Jurkat, Clone E6-1 (cell line): ENCODE measurements at places on chromosomes 5 and 9.

GRCh38 chr9:112487008-112487798, 576 bp downstream of the KIAA1958 start:
- peak; percentile 62 for DNase-seq

GRCh38 chr5:116137544-116138378, 52.9 kb downstream of the COMMD10 start:
- peak; percentile 63 for DNase-seq

DNA sequence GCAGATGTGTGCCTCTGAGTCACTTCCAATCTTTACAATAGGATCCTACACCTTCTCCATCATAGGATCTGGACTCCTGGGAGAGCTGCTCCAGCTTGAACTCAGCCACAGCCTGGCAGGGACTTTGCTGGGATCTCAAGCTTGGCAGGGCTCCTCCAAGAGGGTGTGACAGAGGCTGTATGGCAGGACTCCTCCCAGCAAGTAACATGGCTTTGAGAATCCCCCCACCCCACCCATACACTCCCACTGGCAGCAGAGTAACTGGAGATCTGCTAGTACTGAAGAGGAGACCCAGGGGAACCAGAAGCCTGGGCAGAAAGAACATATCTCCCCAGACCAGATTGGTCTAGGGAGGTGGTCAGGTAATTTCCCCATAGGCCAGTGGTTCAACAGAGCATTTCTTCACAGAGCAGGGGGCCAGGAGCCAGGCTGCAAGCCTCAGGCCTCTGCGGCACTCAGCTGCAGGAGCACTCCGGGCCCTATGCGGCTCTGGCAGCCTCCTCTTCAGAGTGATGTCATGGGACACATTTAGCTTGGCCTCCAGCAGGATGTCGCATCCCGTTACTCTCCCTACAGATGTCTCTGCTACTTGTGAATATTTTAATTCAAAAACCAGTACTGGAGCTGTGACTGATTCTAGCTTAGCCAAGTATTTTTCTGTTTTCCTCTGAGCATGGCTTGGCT, 1.7 kb upstream of the ACSL6 start:
- DNase-seq, result no peak

DNA sequence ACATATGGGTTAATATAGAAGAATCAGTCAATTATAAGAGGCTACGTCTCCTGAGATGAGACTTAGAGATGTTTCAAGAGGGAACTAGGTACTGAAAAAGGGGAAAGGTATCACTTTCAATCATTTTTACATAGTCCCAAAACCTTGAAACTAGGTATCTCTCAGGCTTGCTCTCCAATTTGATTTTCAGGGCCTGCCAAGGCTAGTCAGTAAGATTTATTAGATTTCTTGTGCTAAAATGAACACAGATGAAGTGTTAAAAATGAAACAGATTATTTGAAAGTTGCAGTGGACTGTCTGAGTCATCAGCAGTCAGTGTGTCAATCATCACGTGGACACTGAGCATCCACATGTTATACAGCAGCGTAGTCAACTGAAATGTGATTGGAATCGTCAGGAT, 591.1 kb downstream of the DTWD2 start:
- no peak for DNase-seq

DNA sequence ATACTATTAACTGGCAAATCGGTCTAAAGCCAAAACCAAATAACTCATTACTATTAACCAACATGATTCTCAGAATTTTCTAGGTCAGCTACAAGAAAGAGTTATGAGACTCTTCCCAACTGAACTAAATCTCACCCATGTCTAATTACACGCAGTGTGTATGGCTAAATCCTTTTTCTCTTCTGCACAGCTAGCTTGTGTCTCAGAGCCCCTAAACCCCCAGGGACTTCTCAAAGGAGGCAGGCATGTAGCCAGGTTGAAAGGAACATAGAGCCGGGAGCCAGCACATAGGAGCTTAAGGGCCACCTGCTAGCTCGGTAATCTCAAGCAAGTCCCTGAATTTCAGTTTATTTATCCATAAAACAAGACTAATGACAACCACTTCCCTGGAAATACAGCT, 2.2 kb upstream of the GZMK start:
- DNase-seq, result no peak

DNA sequence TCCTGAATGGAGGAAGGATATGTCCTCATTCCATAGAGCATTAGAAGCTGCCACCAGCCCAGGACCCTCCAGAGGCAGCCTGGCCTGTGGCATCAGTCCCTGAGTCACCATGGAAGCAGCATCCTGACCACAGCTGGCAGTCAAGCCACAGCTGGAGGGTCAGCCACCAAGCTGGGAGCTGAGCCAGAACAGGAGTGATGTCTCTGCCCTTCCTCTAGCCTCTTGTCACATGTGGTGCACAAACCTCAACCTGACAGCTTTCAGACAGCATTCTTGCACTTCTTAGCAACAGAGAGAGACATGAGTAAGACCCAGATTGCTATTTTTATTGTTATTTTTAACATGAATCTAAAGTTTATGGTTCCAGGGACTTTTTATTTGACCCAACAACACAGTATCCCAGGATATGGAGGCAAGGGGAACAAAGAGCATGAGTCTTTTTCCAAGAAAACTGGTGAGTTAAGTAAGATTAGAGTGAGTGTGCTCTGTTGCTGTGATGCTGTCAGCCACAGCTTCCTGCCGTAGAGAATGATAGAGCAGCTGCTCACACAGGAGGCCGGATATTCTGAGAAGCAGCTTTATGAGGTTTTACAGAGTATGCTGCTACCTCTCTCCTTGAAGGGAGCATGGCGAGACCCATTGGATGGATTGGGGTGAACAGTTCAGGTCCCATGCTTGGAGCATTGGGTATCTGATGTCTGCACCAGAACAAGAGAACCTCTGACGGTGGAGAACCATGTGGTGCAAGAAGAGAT, 13.0 kb upstream of the CYFIP2 start:
- DNase-seq, result peak; percentile 86

GRCh38 chr9:87498046-87498810, 561 bp downstream of the DAPK1 start:
- DNase-seq, result no peak

DNA sequence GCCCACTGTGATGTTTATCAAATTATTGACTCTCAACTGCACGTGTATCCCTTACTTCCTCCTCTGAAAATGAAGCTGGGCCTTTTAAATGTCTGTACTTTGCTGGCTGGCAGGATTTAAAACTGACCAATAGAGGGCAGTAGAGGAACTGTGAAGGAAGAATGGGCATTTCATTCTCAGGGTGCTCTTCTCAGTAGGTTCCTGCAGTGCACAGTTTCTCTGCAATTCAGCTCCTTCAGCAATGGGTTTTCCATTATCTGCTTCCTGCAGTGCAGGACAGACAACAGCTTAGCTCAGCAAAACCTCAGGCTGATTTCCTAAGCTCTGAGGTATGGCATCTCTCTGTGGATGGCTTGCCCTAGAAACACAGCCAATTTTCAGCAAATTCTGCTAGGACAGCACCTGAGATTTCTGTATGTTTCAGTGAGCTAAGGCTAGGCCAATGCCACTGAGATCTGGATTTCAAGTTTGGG, 298.4 kb upstream of the PRDM9 start:
- peak; percentile 60 for DNase-seq

GRCh38 chr9:77455312-77455927, 192.7 kb downstream of the GNA14 start:
- peak; percentile 56 for DNase-seq

GRCh38 chr9:134230092-134230941, 66.0 kb upstream of the RNU6ATAC start:
- no peak for DNase-seq

DNA sequence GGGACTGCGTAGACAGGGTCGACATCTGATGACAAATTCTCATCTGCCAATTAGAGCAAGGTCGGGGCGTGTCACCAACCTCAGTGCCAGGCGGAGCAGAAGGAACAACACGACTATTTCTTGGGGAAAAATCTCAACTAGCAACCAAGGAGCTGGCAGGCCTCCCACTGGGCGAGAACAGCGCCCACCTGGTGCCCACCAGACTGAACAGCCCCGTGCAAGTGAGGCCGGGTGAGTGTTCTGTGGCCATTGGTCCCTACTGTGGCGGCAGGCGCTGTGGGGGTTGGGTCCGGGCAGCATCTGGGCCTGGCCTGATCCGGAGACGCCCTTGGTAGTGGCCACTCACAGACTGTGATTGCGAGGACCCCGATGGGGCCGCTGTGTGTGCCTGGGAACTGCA, 11.5 kb downstream of the NOTCH1 start:
- no peak for DNase-seq

DNA sequence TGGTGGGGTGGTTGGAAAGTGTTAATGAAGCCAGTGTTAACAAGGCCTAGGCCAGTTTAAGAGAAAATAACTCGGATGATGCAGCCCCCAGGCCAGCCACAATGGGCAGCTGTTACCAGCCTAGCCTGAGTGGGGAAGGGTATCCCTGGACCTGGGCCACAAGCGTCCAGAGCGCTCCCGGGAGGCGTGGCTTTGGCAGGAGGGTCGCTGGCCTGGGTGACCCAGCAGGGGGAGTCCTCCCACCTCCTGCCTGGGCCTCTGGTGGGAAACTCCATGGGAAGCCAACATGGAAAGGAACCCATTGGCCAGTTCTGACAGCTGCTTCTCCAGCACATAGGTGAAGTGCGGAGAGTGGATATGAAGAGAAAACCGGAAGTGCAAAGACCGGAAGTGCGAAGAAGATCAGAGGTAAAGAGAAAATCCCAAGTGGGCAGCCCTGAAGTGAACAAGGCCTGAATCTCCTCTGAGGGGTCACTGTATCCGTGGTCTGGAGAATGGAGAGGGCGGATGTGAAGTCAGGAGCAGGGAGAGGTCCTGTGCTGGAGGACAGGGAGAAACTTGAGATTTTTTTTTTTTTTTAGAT, 79.0 kb downstream of the ADCY2 start:
- DNase-seq, result no peak

DNA sequence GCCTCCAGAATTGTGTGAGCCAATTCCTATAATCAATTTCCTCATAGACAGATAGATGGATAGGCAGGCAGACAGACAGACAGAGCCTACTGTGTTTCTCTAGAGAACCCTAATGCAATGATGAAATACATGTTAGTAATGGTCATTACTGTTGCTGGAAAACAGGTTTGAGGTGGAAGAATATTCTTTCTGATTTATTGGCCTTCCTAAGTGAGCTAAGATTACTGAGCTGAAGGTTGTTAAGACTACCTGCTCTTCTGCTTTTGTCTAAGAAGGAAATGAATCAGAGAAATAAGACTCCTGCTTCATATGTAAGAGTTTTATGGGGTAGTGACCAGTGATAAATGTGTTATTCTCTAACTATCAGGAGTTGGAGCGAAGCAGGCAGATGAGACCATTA, 219.9 kb downstream of the ELAVL2 start:
- no peak for DNase-seq
